Stimulated activated naive CD8-positive, alpha-beta T cell treated with anti-CD3 and anti-CD28 coated beads, Interleukin-15, Interleukin-2, amounts not matched to agents 100 U/mL and 50 U/mL, for 24 hours (primary cell): ENCODE measurements at places on chromosomes 3 and 15.

DNA sequence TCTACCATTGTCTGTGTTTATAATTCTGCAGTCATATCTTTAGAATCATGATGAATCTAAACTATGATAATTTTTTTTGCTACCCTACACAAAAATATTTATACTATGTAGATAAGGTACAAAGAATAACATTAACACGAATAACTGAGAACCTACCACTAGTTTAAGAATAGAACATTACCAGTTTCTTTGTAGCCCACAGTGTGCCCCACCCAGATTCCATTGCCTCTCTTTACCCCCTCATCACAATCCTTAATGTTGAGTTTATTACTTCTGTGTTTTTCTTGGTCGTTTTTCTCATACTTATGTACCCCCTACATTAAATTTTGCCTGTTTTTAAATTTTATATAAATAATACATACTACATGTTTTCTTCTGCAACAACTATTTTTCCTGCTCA is 140.5 kb downstream of the BBX start:
- DNase-seq: no peak

DNA sequence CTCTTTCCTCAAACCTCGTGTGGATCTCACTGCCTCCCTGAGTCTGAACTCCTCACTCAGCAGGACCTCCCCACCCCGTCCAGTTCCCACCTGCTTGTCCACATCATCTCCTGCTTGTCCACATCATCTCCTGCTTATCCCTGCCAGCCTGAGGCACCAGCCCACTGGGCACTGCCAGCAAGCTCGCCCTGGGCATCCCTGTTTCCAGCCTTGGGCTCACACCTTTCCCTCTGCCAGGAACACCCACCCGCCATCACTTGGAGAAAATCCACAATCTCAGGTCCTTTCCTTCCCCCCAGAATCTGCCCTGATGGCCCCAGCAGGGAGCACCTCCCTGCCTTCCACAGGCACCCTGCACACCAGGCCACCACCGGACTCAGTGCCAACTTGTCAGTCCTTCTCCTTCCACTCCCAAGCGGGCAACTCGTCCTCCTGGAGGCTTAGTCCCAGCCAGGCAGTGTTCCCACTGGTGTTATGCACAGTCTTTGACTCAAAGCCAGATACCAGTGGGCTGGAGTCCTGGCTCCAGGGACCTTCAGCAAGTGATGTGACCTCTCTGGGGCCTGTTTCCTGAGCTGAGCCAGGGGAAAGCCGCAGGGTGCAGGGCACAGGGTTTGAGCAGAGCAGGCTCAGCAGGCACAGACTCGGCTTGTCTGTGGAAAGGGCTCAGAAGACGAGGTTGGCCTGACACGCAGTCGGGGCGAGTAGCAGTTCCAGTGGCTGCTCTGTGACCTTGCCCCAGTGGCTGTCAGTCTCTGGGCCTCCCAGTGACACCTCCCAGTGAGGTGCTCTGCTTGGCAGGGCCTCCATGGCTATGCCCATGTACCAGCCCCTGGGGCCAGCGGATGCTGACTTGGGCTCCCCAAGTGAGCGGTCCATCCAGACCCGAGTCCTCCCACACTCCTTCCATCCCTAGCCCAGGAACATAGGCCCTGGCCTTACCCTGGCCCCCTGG is 9.5 kb upstream of the MESP2 start:
- no peak for DNase-seq

GRCh38 chr3:114803042-114803695 is 343.9 kb downstream of the ZBTB20 start:
- DNase-seq: no peak

DNA sequence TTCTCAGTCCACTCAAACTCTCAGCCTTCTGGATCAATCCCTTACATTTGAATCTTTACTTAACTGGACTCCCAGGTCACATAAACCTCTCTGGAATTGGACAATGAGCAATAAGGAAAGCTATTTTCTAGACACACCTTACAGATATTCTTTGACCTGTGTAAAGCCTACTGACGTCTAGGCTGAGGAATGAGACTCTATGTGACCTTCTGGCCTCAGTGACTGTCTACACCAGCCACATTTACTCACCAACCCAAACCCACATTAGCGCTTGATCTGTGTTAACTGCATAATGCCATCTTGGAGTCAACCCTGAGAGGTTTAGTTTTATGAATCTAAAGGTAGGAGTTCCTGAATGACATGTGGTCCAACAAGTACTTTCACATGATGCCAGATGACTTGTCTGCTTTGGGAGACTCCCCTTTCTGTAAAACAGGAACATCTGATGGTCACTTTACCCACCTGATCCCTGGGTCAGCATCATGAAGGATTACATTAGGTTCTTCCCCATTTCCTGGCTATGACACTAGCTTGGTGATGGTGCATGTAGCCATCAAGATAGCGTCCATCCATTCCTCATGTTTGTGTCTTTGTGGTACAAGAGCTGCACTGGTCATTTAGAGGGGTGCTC is 11.4 kb upstream of the COMMD2 start:
- no peak for DNase-seq

DNA sequence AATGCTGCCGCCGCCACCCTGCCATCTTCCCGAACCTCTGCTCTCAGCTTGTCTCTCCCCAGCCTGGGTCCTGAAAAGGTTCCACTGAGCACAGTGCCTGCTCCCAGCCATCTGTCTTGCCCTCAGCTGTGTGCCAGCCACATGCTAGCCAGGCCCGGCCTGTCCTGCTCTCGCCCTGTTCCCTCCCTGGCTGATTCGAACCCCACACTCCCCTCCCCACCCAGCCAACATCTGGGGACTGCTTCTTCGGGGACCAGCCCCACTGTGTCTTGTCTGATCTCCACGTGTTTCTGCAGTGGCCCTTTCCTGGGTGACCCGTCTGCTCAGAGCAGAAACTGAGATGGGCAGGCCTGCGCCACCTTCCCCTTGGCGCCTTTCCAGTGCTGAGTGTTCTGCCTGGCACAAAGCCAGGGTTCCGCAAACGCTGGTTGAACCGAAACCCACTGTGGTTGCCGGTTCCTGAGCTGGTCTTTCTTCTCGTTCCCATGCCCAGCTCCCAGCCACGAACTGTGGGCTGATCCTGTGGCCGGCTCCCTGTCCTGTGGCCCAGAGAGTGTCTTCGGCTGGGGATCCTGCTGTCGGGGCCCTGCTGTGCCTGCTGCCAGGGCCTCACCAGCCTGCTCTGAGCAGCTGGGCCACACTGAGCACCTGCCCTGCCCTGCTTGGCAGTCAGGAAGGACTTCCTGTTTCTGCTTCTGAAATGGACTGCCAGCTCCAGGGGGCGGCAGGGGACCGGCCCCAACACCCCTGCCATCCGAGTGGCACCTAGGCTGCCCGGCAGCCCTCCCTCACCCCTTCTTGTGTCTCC is 62.7 kb upstream of the KLF13 start:
- peak; percentile 78 for DNase-seq

- no peak for DNase-seq
Measured at GRCh38 chr15:96339619-96340347, 9.3 kb downstream of the NR2F2 start.

- DNase-seq: no peak
Measured at GRCh38 chr15:26146202-26146601, 283.1 kb upstream of the ATP10A start.

GRCh38 chr3:37892927-37893600 is 31.4 kb downstream of the CTDSPL start:
- no peak for DNase-seq
